ENCODE measurements at places on chromosomes 4 and X.

DNA sequence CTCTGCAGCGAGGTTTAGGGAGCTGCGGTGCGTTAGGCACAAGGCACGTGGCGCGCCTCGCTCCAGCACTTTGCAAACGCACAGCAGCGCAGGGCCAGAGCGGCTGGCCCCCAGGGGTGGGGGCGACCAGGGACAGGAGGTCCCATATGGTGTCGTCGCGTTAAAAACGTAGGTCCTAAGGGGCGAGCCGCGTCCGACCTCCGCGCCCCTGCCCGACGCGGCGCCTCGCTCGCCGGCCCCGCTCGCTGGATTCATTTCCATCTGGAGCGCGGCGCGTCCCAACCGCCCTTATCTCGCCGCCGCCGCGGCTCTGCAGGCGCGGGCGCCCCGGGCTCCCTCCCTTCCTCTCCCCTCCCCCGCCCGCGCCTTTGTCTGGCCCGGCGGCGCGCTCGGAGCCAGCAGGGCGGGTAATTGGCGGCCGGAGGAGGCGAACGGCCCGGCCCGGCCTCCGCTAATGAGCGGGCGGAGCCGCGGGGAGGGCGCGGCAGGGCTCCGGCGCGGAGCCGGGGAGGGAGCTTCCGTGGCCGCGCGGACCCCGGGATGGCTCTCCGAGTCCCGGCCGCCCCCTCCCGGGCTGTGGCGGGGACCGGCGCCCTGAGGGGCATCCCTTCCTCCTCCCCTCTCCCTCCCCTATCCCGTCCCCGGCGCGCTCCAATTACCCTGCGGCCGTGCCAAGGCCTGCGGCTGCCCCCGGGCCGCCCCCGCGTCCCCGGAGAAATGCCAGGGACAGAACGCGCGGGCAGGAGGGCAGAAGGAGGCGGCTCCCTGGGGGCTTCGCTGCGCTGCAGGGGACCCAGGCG is 409.0 kb downstream of the BCOR start:
- no peak for DNase-seq

DNA sequence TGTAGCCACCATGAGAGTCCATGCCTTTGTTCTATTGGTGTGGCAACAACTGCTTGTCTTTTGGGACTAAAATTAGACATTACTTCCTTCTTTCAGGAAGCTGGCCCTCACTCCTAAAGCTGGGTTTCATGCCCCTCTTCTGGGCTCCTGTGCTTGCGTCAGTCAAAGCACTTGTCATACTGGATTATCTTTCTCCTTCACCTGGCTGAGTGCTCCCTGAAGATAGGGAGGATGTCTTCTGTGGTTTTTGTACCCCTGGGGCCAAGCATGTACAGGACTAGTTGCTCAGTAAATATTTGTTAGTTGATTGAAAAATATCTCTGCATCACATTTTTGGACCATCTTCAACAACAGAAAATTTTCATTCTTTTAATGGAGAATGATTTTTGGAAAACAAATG is 26.1 kb upstream of the LONRF3 start:
- DNase-seq: no peak

DNA sequence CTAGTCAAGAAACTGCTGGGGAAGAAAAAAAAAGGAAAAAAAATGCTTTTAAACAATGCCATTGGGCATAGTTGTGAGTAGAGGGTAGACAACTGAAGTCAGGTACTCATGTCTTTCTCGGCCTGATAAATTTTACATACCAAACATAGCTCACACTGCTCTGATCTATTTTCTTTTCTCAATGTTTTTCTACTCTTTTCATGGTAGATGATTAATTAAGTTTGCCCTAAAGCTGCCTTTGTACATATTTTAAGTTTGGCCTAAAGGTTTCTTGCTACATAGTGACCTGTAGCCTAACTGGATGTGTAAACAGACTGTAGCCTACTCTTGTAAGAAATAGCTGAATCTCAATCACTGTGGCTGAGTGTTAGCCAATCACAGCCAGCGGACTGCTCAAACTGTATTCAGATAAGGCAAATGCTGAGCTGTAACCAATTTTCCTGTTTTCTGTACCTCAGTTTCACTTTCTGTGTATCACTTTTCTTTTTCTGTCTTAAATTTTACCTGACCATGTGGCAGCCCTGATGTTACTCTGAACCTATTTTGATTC is 121.0 kb downstream of the PCDH10 start:
- no peak for DNase-seq

DNA sequence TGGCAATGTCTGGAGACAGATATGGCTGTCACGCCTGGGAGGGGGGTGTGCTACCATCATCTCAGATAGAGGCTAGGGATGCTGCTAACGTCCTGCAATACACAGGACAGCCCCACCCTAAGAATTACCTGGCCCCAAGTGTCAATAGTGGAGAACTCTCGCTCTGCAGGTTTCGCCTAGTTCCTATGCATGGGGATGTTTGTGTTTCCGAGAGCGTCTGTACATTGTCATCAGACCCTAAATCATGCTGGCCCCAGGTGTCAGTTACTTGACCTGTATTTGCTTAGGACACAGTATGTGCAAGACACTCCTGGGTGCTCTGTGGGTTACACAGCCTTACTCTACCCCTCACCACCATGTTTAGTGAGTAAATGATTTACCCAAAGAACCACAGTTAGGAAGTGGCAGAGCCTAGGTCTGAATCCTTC is 90.8 kb downstream of the AFF1 start:
- no peak for DNase-seq

DNA sequence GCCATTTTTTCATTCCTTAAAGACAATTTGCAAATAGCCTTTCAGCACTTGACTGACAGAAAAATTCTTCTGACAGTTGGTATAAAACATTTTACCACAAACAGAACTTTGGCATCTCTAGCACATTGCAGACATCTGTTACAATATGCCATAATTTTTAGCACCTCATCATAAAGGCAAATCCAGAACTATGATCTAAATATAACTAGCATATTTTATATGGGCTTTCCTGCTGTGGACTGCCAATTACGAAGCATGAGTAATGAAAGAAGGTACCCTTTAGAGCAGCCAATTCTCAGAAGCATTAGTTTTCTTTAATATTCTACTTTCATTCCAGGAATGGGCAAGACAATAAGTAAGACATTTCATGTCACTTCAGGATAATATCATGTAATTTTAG is 647.4 kb upstream of the GALNT7 start:
- no peak for DNase-seq

DNA sequence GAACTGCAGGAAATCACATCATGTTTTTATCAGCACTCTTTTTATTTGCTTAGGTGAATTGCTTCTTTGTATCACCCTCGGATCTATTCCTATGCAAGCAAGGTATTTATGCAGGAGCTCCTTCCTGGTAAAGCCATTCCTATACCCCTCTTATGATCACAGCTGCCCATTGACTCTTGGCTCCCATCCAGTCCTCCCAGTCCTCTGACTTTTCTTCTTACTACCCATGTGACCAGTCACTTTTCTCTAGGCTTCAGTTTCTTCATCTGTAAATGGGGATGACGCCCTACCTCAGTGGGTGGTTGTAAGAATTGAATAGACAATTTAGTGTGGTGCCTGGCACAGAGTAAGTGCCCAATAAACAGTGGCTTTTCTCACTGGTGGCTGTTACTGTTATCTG is 144.9 kb downstream of the FHIP1A start:
- no peak for DNase-seq

DNA sequence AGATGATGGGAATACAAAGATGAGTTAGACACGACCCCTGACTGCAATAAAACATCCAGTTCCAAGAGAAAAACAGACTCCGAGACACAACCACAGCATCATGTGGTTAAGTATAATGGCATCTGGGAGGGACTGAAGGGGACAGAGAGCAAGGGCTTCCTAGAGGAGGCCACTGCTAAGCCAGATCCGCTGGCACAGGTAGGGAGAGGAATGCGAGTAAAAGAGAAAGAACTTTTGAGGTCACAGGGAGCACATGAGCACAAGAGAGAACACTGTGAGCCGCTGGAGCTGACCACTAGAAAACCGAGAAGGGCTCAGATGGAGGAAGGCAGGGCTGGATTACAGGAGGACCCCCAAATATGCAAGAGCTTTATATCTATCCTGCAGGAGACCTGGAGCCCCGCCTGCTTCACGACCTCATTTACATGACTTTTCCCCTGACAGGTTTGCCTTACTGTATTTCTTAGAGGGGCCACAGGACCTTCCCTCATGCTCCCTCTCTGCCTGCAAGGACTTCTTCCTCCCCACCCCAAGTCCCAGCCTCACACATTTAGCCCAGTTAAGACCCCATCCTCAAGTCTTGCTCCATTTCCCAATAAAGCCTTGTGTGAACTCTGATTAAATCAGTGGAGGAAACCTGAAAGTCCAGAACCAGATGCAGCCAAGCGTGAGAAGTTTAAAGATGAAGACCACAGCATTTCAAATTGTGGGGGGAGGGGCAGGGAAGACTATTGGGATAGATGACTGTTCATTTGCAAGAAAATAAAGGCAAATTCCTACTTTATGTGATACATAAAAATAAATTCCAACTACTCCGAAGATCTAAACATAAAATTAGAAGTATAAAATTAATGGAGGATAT is 29.6 kb downstream of the MFAP3L start:
- DNase-seq: no peak
